A549 (cell line): ENCODE measurements at places on chromosomes 5 and 9. TPM values are rescaled to one million over a fixed set of nuclear protein-coding genes. Genes with fewer than 3 reads are reported as not detected.

DNA sequence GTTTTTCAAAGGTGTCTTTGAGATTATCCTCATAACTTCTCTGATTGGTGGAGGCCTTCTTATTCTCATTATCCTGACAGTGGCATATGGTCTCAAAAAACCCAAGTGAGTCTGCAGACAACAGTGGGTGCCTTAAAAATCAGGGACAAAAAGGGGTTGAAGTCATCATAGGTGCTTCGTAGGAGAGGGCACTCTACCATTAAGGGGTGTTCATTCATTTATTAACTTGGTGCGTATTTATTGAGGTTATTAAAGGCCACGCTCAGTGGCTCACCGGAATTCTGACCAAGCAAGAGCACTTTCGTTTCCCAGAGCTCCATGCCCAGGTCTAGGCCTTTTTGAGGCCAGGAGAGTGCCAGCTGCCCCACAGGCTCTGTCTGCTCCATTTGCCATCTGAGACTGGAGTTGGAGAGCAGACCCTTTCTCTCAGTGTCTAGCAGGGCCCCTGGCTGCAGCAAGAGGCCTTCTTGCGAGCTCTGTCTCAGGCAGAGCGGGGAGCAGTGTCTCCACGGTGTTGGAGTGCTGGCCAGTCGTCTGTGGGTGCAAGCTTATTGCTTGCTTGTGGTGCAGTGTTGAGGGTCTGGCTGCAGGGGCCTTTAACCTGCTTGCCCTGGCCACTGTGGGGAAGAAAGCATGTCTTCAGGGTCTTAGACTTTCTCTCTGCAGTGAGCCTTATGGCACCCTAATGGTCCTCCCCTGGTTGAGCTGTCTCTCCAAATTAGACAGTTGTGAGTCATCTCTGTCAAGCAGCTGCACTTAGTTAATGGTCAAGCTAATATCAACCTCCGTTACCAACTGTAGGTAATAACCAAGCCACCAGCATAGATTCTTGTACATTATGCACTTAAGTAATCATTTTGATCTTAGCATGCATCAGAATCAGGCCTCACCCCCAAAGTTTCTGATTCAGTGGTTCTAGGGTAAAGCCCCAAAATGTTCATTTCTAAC lies 62.6 kb downstream of the IL31RA start:
- no peak for DNase-seq

- DNase-seq, result no peak
Observed at GRCh38 chr9:4443439-4443838, 46.8 kb upstream of the SLC1A1 start.

DNA sequence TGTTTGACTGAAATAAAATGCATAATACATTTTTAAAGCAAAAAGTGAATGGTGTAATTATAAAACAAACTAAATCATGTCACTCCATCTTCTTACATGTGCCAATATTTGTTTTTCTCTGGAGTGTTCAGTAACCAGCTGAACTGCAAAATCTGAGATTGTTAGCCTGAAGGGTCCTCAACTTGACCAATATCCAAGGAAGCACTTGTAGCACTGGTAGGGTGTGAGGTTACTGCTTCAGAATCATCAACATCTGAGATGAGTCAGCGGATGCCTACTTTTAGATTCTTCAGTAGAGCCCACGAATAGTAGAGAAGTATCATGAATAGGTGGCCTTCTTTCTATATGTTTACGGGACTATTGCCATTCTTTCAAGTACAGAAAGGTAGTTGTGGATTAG lies 226.7 kb downstream of the TLE4 start:
- no peak for DNase-seq

- DNase-seq, result no peak
Observed at GRCh38 chr9:84811072-84811750, 141.7 kb downstream of the NTRK2 start.

DNA sequence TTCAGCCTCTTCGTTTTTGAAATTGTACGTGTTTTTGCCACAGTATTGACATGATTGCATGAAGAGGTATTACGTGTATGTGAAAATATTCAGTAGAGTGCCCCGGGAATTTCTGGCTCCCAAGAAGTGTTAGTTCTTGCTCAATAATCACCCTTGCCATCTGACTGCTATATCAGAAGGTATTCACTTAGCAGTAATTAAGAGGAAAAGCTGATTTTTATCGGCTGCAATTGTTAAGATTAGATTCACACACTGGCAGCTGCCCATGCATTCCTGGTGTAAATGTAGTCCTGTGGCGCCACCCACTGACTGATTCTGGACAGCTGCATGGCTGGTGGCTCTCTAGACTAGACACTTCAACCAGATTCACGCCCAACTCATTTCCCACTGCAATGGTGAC lies 440.1 kb upstream of the ADAMTS16 start:
- no peak for DNase-seq

DNA sequence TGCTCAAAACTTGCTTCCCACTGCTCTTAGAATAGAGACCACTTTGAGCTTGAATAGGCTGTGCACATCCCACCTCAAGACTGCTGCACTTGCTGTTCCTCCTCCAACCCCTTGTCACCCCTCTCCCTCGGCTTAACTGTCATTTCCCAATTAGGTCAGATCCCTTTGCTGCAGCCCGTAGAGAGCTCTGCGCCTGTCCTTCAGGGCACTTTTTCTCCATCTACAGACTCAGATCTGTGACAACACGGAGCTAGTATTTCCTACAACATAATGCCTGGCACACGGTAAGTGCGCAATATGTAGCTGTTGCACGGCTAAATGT lies 485 bp upstream of the HABP4 start:
- DNase-seq, result no peak

- DNase-seq, result no peak
Observed at GRCh38 chr5:142255831-142256230, 69.0 kb downstream of the SPRY4 start.

GRCh38 chr5:39716532-39717028 lies 291.8 kb upstream of the DAB2 start:
- DNase-seq, result peak; percentile 20

GRCh38 chr5:74432216-74432615 lies 208.3 kb downstream of the ENC1 start:
- DNase-seq, result no peak

GRCh38 chr5:124651663-124652513 lies 94.6 kb downstream of the ZNF608 start:
- DNase-seq, result peak; percentile 79

DNA sequence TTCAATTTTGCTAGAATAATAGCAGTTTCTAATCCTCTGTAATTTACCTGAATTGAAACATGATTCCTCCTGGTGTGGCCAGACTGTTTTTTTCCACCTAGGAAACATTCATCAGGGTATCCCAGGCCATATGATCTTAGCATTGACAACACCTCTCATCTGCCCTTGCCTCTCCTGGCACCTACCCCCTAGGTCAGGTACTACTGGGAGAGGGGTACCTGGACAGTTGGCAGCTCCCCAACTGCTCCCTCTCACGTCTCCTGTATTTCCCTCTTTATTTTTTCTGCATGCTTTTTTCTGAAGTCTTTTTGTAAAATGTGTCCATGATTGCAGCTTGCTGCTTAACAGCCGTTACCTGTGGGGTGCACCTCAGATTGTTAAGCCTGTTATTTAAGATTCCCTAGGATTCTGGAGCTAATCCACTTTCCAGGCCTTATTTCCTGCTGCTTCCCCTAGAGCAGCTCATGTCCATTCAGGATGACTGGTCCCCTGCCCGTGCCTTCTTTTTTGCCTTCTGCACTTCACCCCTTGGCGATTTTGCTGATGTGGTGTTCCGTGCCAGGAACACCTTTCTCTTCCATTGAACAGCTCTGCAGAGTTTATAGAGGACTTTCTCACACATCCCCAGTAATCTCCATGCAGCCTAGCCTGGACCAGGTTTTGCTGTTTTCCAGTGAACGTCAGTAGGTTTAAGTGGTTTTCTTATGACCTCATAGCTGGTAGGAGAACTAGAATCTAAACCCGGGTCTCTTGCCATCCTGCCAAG lies 33.6 kb downstream of the SNX30 start:
- DNase-seq, result no peak

GRCh38 chr9:99019510-99020331 lies 76.0 kb downstream of the COL15A1 start:
- DNase-seq, result peak; percentile 62

GRCh38 chr9:86470326-86470725 lies 116.1 kb upstream of the TUT7 start:
- no peak for DNase-seq

DNA sequence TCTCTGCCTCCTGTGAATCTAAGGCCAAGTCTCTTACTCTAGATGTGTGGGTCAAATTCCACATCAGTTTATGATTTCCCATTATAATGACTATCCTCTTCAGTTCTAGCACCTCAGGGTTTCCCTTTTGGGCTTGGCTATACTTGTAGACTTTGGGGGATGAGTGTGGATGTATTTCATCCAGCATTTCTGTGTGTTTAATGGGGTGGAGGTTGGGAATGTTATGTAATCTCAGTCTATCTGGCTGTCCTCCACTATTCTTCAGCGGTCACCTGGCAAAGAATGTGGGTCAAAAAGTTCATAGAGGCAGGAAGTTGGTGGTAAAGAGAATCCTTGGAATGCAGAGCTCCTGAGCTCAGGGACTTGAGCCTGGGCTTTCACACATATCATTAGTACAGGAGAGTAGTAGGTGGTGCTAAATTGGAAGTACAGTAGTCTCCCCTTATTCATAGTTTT lies 64.9 kb downstream of the CFAP95 start:
- DNase-seq, result peak; percentile 18

GRCh38 chr5:176810687-176811501 lies 535 bp downstream of the UNC5A start:
- DNase-seq, result no peak

- DNase-seq, result no peak
Observed at GRCh38 chr5:86644843-86645242, 27.1 kb downstream of the COX7C start.

- DNase-seq, result peak; percentile 10
Observed at GRCh38 chr5:74542482-74542881, 98.0 kb downstream of the ENC1 start.

GRCh38 chr5:171898386-171898785 lies 108.1 kb downstream of the FBXW11 start:
- DNase-seq, result no peak

- no peak for DNase-seq
Observed at GRCh38 chr5:18487928-18488480, 853.7 kb downstream of the TAF11L14 start.

GRCh38 chr9:98442541-98442940 lies 187.1 kb upstream of the TBC1D2 start:
- DNase-seq, result no peak

- no peak for DNase-seq
Observed at GRCh38 chr9:122389799-122390481, 19.1 kb downstream of the PTGS1 start.

- peak; percentile 76 for DNase-seq
Observed at GRCh38 chr9:32378993-32379729, 5.3 kb upstream of the ACO1 start.

- DNase-seq, result no peak
Observed at GRCh38 chr5:35788724-35789123, 68.0 kb upstream of the IL7R start.

DNA sequence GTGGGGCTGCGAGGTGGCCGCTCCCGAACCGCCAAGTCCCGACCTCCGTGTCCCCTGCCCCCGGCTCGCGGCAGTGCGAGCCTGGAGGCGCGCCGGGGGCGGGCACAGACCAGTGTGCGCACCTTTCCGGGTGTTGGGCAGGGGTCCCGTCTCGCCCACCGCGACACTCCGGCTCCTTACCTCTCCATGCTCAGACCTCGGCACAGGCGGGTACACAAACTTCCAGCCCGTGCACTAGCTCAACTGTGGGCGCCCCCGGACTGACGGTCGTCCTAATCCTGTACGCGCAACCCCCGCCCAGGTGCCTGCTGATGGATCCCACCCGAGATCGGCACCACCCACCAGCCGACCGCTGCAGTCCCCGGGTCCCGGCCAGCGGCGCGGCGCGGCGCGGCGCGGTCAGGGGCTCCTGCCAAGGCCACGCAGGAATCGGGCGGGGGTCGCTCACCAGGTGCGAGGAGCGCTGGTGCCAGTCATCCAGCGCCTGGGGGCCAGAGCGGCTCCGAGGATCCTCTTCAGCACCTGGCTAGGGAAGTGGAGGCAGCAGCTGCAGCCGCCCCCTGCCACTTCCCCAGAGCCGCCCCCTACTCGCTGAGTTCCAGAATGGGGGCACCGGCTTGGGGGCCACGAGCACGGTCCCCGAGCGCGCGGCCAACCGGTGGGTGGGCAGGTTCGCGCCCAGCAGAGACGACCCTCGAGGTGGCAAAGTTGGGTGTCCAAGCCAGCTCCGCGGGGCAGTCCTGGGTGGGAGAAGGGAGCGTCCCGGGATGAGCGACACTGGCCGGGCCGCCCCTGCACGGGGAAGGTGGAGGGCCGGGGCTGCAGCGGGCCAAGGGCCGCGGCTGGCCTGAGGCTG lies 511 bp downstream of the SEMA5A start:
- no peak for DNase-seq

DNA sequence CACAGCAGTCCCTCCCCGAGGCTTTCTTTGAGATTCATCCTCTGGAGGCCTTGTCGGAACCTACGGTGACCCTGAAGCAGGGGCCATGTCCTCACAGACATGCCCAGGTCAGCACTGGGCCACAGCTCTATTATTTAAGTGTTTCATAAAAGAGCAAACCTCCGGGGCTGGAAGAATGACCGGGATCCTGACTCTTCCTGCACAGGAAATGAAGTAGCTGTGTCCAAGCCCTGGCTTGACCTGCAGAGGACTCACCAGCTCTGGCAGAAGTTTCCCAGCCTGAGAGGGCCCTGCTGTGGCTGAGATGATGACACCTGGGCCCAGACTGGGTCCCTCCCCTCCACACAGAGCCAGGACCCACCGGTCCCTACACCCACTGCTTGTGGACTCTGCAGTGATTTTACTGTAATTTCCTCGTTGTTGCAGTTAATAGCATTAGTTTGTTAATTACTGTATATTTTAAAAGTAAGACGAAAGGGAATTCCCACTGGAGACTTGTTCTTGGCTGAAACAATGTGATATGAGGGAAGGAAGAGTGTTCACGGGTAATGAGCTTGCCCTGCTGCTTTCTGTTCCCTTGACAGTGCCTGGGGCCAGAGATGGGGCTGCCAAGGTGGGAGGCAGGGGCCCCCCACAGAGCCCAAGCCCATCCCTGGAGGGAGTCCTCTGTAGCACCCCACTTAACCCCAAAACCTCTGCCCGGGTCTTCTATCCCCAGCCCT lies 72.2 kb downstream of the PCDH1 start:
- no peak for DNase-seq

Gene LHX2
- polyA plus RNA-seq, result 4.1 to 4.6 TPM (median 4.4 TPM) in 3 replicates

Gene CDH6
- polyA plus RNA-seq, result 0.24 to 0.33 TPM (median 0.25 TPM) in 3 replicates

Gene LRRC70
- 0.09 TPM in 1 of 3 replicates, not detected in the others for polyA plus RNA-seq

Gene ORM2
- polyA plus RNA-seq, result not detected in 3 replicates
